Stimulated activated CD4-positive, alpha-beta T cell treated with anti-CD3 and anti-CD28 coated beads, Interleukin-1b, Interleukin-23, amount 100 ng/mL, for 4 hours (primary cell): ENCODE measurements at places on chromosomes 12 and 14.
A peak's percentile ranks its signal among the peaks of the same experiment; 100 is the strongest.

DNA sequence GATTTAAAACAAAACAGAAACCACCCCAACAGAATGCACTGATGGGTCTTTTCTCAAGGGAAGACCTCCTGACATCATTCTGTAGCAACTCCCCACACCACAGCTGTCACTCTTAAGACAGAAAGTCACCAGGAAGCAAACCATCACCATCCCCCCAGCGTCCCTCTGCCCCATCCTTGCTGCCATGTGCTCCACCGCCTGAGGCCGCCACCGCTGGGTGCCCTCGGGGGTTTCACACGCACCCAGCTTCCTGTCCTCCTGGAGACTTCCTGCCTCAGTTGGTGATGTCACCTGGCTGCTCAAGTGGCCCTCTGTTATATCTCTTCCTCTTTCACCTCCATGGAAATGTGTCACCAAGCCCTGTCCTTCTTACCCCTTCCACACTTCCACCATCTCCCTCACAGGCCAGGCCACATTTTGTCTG, 71.4 kb upstream of the GPR68 start:
- peak; percentile 59 for DNase-seq

GRCh38 chr14:51071857-51072256, 23.0 kb downstream of the TRIM9 start:
- no peak for DNase-seq

- no peak for DNase-seq
Observed at GRCh38 chr14:75428230-75429104, 645 bp downstream of the JDP2 start.

GRCh38 chr12:121170611-121171260, 38.1 kb downstream of the P2RX7 start:
- DNase-seq: no peak

- DNase-seq: no peak
Observed at GRCh38 chr14:69288956-69289705, 29.2 kb downstream of the GALNT16 start.

- DNase-seq: no peak
Observed at GRCh38 chr12:85662207-85662602, 174.0 kb downstream of the RASSF9 start.
